ENCODE measurements at places on chromosomes 7 and 10.

DNA sequence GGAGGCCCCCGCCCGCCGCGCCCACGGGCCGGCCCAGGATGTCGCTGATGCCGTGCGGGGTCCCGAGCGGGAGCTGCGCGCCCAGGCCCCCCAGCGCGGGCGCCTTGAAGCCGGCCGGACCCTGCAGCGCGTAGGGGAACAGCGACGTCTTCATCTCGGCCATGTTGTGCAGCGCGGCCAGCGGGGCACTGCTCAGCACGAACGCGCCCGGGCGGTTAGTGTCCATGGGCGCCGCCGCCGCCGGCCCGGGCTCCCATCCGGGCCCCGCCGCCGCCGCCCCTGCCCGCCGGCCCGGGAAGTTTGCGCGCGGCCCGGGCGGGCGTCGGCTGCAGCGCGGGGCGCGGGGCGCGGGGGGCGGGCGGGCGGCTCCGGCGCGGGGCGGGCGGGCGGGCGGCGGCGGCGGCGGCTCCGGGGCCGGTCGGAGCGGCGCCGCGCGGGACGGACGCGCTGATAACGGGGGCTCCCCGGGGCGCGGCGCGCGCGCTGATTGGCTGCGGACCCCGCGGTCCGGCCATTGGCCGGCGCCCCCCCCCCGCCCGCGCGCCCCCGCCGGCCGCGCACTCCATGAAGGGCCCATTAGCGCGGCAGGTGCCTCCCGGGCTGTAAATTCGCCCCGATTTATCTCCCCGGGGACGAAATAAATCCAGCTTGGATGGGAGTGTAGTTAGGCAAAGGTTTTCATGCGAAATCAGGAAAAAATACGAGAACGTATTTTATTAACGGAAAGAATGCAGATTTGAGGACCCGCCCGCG, at the start of gene NKX6-2:
Gene NKX6-2, minus strand, starts transcription at position 425 of the 753 bp plus-strand sequence. Its CDS starts 199 bp downstream, at position 226.
- DNase-seq = no peak

DNA sequence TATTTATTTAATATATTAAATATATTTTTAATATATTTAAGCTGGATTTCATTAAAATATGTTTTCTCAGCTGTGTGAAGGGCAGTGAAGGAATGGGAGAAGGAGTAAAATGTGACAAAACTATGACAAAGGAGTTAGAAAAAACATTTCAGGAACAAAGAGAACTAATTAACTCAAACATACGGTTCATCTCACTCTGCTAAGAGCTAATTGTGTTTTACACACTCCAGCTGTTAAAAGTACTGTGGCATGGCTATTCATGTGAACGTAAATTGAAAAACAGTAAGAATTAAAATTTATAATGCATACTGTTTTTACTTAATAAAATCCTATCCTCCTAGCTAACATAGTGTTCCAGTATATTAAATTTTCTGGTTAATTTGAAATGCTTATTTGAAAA, 262.5 kb upstream of the GNAI1 start:
- no peak for DNase-seq

- DNase-seq = no peak
Measured at GRCh38 chr7:105019269-105019668, 5.3 kb downstream of the KMT2E start.

GRCh38 chr7:51308265-51308664, 8.3 kb downstream of the COBL start:
- DNase-seq = no peak

DNA sequence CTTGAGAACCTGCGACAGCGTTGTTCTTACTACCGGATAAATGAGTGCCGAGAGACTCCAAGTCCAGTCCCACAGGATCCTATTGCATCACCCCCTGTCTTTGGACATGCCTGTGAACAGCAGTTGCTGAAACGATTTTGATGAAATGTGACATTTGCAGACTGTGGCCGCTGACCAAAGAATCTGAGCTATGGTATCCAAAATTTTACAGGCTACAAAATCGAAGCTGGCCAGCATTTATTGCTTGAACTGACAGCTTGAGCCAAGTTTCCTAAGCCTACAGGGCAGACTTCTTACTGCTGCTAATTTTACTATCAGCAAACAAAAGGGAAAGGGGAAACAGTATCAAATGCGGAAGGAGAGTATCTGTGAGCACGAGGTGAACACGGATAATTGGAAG, 12.1 kb upstream of the NPVF start:
- DNase-seq = no peak

- DNase-seq = no peak
Measured at GRCh38 chr7:55651057-55651456, 78.8 kb upstream of the VOPP1 start.

GRCh38 chr7:32639122-32639521, 143.8 kb downstream of the AVL9 start:
- no peak for DNase-seq

GRCh38 chr7:132650498-132650897, 74.2 kb upstream of the PLXNA4 start:
- DNase-seq = no peak

GRCh38 chr10:100766693-100767421, 21.5 kb downstream of the PAX2 start:
- no peak for DNase-seq

DNA sequence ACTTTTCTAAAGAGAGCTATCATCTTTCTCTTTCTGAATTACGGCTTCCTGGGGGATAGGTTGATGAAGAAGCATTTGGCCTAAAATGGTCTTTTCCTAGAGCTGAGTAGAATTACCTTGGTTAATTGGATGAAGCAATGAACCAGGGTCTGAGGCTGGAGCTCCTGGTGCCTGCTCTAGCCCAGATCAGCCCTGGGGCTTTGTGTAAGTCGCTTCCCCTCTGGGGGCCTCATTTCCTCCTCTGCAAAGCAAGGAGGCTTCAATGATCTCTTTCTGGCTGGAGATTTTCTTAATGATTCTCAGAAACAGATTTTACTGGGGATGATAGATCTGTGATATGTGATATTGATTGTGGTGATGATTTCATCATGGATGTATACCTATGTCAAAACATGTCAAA, 3.5 kb upstream of the CPA2 start:
- DNase-seq = no peak

DNA sequence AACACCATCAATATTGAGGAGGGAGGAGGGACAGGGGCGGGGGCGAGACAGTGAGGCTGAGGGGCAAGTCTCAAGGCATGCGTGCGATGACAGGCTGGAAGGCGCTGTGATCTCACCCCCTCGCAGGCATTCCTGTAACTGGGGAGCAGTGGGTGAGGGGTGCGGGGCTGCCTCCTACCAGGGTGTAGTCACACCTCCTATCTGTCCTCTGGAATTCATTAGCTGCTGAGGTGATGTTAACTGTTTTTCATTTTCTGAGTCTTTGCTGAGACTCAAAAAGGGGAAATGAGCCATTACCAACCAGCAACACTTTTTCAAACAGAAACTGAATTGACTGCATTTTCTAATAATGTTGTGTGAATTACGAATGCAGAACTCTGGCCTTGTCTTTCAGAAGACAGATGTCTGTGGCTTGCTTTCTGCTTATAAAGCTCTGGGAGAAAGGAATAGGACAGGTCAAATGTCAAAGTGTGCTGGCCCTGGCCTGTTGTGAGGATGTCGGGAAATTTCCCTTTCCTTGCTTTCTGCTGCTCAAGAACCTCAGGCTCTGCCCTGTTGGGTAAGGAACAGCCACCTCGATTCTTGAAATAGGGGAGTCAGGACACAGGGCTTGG, 23.7 kb upstream of the CDH23 start:
- no peak for DNase-seq

- no peak for DNase-seq
Measured at GRCh38 chr7:33757563-33758165, 147.7 kb upstream of the BMPER start.

DNA sequence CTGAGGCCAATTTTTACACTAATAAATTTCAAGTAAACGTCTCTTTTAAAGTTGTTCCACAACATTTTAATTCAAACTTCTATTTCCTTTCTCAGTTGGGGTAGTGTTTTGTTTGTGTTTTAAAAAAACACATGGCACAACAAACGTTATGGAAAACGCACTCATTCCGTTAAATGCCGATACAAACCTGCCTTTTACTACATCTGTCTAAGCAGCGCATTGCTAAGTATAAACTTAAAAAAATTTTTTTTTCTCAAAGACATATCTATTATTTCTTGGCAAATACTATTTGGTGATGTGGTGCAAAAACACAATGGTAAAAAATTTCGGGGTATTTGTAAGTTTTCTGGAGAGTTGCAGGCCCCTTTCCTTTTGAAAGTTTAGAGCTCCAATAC, 1.4 kb downstream of the SKIDA1 start:
- DNase-seq = no peak

DNA sequence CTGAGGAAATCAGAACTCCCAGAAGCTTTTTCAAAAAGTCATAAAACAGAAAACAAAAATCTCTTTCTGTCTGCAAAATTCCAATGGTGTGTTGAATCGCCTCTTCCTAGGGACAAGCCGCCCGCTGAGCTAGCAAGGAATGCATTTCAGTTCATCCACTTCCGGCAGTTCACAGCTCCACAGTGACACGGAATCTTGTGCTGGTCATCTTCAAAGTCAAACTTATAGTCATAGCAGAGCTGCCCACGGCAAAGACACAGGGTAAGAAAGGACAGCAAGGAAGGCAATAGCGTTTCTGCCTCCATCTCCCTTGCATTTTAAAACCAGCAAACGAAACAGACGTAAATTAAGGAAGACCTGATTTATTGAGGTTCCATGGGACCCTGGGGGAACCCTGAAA, 111.2 kb downstream of the GALNT11 start:
- DNase-seq = no peak

GRCh38 chr7:130995252-130996081, 261.5 kb upstream of the KLF14 start:
- DNase-seq = no peak

GRCh38 chr7:97722386-97722785, 9.5 kb upstream of the TAC1 start:
- no peak for DNase-seq

- DNase-seq = no peak
Measured at GRCh38 chr10:89242345-89242684, 9.3 kb downstream of the LIPA start.

DNA sequence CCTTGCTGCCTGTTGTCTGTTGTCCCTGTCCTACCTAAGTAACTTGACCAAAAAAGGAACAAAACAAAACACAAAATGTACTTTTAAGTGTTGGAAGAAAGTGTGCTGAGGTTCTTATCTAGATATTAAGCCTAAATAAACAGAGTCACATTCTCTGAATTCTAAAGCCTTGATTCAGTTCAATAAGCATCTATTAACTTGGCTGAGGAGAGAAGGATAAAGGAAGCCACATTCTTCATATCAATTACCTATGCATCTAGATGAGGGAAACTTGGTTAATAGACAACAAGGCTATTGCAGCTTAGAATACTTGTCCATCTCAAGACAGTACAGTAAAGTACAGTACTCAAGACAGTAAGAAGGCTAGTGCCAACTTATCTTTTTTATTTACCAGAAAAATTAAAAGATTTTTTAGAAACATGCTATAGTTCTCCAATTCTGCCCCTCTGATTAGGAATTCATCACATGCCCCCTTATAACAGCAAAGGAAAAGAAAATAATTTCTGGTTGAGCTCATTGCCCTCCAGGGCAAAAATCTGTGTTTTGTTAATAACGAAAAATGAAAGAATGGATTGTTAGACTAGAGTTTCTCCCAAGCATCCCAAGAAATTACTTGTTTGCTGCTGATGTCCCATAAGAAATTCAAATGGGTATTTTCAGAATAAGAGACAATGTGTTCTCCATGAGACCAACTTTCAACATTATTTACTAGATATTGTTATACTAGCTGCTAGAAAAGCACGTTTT, 546.5 kb upstream of the SEMA3D start:
- DNase-seq = no peak

DNA sequence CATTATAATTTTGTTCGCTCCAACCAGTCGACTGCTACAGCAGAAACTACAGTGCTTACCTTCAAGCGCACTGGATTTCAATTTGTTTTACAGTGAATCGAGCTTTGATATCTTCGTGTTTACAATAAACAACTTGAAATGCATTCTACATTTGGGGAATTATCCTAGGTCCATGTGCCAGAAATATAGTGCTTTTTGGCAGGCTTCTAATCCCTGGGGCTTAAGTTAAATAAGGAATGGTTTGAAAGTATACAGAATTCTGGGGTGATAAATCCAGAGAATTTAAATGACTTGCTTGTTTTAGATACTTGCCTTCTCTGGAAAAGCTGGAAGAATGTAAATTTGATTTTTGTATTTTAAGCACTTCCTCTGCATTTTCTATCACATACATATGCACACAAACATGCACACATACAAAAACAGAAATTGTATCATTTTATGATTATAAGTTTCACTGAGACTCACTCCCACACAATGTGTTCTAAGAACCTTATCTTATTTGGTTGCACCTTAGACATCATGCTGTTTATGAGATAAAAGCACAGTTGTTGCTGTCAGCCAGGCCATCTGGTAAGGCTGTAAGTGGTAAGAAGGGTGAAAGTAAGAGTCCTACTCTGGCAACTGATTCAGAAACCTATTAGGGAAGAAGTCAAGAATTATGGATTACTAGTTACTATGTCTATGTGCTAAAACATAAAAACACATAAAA, 347.2 kb upstream of the KCND2 start:
- no peak for DNase-seq

DNA sequence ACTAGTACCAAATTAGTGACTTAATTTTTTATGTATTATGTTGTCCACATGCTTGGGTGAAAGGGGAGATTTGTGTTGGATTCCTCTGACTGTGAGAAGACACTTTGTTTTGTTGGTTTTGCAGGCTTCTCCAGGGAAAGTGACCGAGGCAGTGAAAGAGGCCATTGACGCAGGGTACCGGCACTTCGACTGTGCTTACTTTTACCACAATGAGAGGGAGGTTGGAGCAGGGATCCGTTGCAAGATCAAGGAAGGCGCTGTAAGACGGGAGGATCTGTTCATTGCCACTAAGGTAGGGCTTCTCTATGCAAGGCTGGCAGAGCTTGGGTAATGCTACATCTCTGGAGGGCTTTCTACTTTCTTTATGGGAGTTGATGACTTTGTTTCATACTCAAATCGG, 4.5 kb downstream of the AKR1E2 start:
- DNase-seq = no peak

DNA sequence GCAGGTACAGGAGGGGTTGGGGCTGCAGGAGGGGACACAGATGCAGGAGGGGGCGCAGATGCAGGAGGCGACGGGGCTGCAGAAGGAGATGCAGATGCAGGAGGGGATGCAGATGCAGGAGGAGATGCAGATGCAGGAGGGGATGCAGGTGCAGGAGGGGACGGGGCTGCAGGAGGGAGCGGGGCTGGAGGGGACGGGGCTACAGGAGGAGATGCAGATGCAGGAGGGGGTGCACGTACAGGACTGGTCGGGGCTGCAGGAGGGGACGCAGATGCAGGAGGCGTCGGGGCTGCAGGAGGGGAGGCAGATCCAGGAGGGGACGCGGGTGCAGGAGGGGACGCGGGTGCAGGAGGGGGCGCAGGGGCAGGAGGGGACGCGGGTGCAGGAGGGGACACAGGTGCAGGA, 66.5 kb downstream of the VWA2 start:
- DNase-seq = no peak
